Stimulated activated CD8-positive, alpha-beta memory T cell treated with anti-CD3 and anti-CD28 coated beads, Interleukin-15, amount 100 ng/mL, for 48 hours (primary cell): ENCODE measurements at places on chromosomes 5 and 9.

GRCh38 chr9:3136686-3137346 is 292.9 kb upstream of the PUM3 start:
- no peak for DNase-seq

- DNase-seq, result no peak
Measured at GRCh38 chr9:130193531-130194377, 21.6 kb downstream of the NCS1 start.

DNA sequence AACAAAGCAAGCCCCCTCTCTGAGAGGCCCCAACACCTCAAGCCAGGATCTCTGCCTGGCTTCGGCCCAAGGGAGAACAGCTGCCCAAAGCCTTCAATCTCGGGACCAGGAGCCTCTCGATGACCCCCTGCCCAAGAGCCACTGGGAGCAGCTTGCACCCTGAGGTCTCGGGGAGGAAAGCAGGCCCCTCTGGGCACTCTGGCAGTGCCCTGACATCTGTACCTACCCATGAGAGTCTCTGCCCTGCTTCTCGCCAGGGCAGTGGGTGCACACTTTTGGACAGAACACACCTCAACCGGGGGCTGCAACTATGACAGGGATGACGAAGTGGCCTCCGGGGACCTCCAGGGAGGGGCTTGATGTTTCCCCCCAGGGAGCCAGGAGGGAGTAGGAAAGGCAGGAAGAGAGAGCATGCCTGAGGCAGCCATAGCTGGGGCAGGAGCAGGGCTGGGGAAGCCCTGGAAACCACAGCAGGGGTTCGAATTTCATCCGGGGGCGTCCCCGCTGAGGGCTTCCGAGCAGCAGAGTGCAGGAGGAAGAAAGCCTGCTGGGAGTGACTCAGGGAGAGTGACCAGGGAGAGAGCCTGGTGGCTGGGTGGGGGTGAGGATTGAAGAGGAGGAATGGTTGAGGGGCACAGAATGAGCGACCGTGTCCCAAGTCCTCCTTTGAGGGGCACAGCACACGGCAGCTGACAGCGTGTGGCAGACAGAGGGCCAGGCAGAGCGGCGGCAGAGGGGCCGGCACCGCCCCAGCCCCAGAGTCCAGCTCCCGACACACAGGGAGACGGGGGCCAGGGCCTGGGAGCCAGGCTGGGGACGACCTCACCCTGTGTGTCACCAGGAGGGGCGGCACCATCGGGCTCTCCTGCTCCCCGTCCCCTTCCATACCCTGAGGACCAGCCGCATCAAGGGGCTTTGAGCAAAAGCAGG is 1.8 kb downstream of the LPCAT1 start:
- no peak for DNase-seq

- no peak for DNase-seq
Measured at GRCh38 chr5:125582352-125582751, 835.9 kb upstream of the ZNF608 start.

GRCh38 chr5:1437226-1437829 is 7.9 kb downstream of the SLC6A3 start:
- DNase-seq, result no peak

GRCh38 chr9:98067184-98067583 is 10.7 kb downstream of the NANS start:
- DNase-seq, result no peak

DNA sequence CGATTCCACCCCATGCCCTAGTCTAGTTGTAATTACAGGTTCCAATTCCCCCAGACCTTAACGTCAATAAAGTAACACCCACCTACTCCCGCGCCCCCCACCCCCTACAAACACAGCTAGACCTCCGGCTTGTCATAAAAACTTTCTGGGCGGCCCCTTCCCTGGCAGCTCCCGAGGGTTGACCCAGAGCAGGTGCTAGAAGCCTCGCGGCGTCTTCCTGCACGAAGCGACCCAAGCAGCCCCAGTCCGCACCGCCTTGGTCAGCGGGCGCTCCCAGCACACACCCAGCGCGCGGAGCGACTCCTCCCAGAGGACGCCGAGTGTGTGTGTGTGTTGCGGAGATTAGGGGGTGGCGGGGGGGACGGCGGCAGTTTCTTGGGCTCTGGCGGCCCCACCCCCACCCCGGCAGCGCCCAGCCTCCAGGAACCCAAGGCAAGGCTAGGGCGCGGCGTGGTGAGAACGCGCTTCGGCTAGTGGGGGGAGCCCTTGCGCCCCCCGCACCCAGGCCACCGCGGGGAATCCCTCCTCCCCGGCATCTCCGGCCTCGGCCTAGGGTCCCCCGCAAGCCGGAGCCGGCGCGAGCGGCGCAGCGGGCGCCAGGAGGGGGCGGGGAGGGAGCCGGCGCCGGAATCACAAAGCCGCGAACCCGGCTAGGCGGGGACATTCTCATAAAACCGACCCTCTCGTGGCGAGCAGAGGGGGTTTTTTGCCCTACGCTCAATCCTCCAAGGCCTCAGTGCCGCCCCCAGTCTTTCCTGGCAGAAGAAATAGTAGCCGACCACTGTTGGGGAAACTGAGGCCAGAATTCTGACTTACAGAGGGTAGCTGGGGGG is 2.2 kb downstream of the PCDH1 start:
- no peak for DNase-seq

GRCh38 chr5:79416499-79416898 is 97.4 kb downstream of the HOMER1 start:
- DNase-seq, result no peak

- DNase-seq, result no peak
Measured at GRCh38 chr5:166845044-166845443, 1446.4 kb upstream of the WWC1 start.

DNA sequence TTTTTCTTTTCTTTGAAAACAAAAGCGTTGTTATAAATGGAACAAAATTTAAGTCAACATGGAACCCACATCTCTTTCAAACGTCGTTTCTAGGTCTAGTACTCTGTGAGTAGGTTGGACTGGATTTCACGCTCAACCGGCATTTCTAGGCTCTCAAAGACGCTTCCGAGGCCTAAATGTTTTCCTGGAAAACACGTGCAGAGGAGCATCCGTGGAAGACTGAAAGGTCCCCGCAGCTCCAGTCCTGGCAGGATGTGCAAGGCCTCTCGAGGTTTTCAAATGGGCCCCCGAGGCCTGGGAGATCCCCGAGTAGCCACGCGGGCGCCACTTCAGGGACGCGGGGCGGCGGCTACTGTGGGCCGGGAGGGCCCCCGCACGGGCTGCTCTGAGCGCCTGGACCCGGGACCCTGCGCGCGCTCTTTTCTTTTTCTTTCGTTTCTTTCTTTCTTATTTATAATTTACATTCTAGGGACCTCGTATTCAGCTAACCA is 4.2 kb upstream of the IRX2 start:
- DNase-seq, result no peak

DNA sequence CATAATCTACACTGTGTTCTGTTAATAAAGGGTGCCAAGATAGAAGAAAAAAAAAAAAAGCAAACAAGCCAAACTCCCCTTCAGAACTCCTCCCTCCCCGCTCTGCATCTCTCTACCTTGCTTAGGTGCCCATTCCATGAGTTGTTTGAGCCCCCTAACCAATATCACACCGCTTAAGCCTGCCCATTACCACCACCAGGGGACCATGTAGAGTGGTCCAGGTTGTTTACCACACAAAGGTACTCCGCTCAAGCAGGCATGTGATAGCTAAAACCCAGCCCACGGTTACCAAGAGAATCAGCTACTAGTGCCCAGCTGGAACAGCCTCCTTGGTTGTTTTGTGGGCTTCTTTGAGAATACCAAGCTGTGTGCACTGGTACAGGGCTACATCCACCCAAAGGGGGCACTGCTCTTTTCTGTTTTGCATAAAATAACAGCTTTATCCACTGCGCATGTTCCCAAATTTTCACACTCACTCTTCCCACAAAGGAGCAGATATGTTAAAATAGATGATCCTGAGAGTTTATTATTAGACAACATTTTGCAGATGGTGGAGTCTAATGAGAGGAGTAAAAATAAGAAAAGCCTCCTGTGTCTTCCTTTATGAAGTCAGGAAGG is 304.1 kb downstream of the DEPDC1B start:
- DNase-seq, result no peak

DNA sequence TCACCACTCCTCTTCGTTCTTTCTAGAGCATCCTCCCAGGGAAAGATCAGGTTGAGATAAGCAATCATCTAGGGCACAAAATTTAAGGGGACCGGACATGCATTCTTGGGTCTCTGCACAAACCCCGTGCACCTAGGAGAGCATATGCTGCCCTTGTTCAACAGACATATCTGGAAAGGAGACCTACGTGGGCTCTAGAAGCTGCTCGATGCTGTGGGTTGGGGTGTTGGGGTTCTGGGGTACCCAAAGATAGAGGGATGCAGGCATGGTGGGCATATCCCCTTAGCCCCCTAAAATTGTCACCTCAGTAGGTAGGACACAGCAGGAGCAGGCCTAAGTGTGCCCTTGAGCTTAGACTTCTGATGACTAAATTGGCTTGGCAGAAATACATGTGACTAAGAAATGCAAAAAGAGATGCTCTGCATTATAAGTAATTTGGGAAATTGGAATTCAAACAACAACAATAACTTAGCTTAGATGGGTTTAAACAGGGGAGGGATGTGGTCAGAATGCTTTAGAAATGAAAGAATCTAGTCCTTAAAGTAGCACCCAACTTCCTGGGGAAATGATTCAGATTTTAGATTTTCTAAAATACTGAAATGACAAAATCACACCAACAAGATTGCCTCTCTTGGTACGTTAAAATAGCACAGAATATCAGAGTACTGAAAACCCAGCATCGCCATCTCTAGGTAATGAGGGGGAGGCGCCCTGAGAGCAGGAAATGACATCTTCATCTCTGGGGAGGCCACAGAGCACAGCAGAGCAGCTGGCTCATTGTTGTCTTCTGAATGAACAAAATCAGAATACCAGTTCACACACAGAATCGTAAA is 172.3 kb downstream of the GNA14 start:
- peak; percentile 33 for DNase-seq

- no peak for DNase-seq
Measured at GRCh38 chr5:13943676-13944075, 812 bp downstream of the DNAH5 start.

GRCh38 chr9:86458191-86458855 is 104.1 kb upstream of the TUT7 start:
- DNase-seq, result no peak

GRCh38 chr9:16319646-16320045 is 550.8 kb downstream of the BNC2 start:
- no peak for DNase-seq

DNA sequence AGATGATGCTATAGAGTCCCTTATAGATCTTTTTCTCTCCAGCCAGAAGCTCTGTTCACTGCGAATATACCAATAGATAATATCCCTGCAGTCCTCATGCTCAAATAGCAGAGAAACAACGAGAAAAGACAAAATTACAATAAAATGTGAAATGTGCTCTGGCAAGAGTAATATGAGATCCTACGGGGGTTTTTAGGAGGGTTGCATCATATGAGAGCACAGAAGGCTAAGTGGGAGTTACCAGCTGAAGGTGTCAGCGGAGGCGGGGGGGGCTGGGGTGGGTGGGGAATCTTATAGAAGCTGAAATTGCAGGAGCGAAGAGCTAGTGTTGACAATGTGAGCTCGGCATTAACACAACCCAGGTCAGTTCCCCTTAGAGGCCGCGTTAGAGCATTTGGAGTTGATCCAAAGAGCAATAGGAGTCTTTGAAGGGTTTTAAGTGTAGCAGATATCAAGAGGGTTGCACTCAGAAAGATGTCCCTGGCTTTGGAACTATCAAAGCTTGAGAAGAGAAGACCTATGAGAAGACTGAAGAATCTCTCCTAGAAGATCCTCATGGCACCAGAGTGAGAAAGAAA is 109.7 kb downstream of the BASP1 start:
- no peak for DNase-seq

GRCh38 chr5:75566710-75567309 is 44.4 kb upstream of the ANKDD1B start:
- DNase-seq, result peak; percentile 43

GRCh38 chr9:69130456-69131441 is 43.3 kb upstream of the TJP2 start:
- no peak for DNase-seq

DNA sequence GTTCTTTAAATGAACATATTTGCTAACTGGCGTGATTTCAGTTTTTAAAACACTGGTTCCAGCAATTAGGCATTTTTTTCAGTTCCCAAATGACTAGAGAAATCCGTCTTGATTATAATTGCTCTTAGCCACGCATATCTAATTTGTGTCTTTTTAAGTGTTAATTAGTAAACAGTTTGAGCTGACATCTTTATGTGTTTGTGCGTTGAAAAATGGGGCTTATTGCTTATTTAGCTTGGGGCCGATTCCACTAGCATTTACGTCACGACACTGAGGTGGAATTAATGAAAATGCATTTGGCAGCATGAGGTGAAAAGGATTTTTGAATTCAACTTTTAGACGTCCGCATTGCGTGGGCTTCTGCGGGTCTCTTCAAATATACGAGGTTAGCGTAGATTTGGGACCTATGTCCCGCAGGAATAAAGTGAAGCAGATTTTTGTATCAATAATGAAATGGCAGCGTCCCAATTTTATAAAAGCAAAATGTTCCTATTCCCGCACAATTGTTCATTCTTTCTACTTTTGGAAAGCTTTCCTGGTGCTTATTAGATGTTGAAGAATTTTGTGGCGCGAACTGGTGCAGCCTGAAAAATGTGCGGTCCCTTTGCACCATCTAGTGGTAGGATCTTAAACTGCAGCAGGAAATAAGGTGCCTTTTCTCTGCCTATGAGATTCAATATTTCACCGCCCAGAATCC is 122.7 kb upstream of the LMX1B start:
- no peak for DNase-seq

DNA sequence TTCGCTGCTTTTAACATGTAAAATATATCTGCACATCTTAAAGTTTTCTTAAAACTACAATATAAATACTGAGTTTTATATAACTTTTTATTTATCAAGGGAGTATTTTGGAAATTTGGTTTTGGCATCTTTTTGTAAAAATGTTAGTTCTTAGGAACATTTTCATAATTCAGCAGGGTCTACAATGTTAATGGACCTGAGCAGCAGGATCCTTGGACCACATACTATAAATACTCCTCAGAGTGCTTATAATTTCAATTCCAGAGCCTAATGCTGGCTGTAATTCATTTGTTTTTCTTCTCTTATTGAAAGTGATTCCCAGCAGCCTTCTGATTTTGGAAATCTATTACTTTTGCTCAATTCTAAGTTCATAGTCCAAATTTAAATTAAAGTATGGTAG is 1216.2 kb downstream of the MAT2B start:
- no peak for DNase-seq

- no peak for DNase-seq
Measured at GRCh38 chr9:114893221-114894010, 37.0 kb downstream of the TNFSF8 start.

- peak; percentile 83 for DNase-seq
Measured at GRCh38 chr9:36765468-36766341, 193.0 kb downstream of the MELK start.

GRCh38 chr5:102627315-102627714 is 127.8 kb upstream of the PAM start:
- DNase-seq, result no peak

- DNase-seq, result no peak
Measured at GRCh38 chr5:68054638-68055037, 160.9 kb upstream of the PIK3R1 start.

- DNase-seq, result no peak
Measured at GRCh38 chr9:6552033-6552432, 93.5 kb downstream of the GLDC start.
